HCEC 1CT (cell line): ENCODE measurements at places on chromosomes 6 and 20.

GRCh38 chr6:138815797-138816528 lies 20.1 kb downstream of the ECT2L start:
- peak; percentile 66 for DNase-seq

DNA sequence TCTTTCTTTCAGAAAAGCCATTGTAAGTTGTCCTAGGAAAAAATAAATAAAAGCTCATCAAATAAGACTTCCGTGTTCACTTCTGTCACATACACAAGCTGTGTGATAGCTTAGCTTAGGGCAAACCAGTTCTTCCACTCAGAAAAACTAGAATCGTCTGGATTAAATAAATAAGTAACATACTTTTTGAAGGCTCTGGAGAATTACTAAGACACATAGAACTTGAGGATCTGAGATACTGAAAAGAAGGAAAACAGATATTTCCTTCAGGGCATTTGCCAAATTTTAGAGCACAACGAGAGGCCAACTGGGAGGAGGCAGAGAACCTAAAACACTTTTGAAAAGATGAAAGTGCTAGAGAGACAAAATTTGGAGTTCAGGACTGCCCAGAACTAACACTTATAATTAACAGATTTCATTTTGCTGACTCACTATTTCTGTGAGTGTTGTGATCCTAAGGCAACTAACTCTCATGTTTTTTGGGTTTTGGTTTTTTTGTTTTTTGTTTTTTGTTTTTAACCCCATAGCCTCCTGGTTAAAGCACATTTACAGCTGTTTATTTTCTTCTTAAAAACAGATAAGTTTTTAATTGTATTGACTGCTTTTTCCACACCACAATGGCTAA lies 38.7 kb upstream of the THEMIS start:
- DNase-seq: no peak

- DNase-seq: no peak
These were observed 664.3 kb downstream of the TENT5A start for GRCh38 chr6:81088145-81088544.

DNA sequence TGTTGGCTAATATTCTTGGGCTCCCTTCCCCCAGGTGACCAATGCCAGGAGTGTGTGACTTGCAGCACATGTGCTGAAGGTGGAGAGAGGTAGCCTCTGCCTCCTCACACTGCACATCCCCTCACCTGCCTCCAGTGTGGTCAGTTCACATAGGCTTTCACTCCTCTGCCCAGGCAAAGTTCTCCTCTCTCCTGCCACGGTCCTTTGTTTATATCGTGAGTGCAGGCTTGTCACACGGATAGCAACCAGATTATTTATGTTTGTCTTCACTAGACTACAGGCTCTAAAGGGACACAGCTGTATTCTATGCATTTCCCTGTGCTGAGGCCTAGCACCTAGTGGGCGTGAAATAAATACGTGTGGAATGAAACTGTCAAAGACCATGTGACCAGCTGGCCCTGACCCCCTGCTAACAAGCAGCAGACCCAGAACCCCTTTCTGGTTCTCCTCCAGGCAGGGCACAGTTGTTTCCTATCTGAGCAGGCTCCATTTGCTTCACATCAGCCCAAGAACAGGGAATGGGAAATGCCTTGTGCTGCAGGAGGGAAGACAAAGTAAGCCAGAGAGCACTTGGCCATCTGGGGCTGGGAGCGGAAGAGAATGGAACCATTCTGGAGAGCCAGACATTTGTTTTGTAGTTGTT lies 42.3 kb downstream of the UNC5CL start:
- DNase-seq: no peak

DNA sequence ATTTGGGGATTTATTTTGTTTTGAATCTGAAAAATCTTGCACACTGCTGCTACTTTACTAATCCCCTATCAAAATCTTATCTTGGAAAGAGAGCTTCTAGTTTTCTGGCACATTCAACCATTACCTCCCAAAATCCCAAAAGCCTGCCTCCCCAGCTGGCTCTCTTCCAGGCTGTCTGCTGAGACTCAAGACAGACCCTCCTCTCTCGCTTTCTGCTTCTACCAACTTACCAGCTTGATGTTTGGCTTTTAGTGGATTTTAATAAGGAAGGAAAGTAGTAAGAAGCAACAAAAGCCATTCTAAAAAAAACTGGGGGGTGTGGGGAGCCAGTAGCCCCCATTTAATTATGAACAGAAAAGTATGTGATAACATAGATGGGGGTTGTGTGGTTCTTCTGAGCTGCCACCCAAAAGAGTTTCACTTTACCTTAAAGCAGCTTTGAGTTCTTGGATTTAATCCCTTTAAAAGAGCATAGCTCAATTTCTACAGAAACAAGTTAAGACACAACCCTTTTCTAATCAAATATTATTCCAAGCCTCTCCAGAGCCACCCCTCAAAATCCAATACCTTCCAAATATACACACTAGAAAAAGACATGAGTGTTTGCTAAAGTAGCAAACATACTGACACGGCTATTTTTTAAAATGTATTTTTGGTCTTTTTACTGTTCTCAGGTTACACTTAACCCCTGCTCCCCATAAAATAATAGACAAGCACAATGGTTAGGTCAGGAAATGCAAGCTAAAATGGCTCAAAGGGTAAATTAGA lies 71.7 kb downstream of the ATP9A start:
- DNase-seq: peak; percentile 4
